ENCODE measurements at places on chromosomes 7 and 10.

DNA sequence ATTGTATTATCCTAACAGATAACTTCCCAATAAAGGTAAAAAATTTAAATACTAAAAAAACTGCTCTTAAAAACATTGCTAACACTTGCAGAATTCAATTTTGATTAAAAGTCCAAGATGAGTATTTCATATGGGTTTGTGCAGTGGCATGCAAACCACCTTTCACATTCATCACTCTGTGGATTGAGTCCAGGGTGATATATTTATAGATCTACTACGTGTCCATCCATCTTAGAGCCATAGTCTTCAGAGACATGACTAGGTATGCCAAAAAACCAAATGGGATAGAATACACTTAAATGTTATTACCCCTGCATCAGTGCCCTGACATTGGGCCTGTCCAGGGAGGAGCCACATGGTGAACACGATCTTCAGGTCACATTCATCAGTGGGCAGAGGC, 96.0 kb downstream of the DOCK4 start:
- no peak for DNase-seq

DNA sequence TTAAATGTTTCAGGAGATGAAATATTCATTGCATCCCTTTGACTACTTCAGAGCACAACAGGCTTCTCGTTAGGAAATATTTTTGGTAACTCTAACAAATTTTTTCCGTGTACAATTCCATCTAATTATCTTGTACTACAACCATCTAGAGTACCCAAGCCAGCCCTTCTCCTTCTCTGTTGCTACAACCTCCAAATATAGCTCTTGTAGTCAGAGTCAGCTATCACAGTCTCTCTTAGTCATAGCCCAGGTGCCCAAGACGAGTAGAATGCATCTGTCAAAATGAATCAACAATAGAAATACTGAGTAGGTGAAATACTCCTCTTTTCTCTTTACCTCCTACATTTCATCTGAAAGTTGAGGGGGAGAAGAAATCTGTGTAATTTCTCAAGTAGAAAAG, 74.0 kb downstream of the INHBA start:
- DNase-seq, result no peak

- DNase-seq, result no peak
These were observed 319.7 kb downstream of the PTPRN2 start for GRCh38 chr7:158267742-158268435.

- no peak for DNase-seq
These were observed 55.5 kb upstream of the LRGUK start for GRCh38 chr7:134071355-134072331.

GRCh38 chr7:24905996-24906770, 73.8 kb downstream of the OSBPL3 start:
- no peak for DNase-seq

Measured in stimulated activated CD4-positive, alpha-beta T cell treated with anti-CD3 and anti-CD28 coated beads, TNF-alpha, amount 100 ng/mL, for 1 hour (primary cell).